NCI-H1417 treated with DMSO at 0.1 percent for 48 hours (cell line): ENCODE measurements at places on chromosomes 6 and 20.

GRCh38 chr6:134240665-134241431 lies 77.1 kb downstream of the SGK1 start:
- no peak for DNase-seq

DNA sequence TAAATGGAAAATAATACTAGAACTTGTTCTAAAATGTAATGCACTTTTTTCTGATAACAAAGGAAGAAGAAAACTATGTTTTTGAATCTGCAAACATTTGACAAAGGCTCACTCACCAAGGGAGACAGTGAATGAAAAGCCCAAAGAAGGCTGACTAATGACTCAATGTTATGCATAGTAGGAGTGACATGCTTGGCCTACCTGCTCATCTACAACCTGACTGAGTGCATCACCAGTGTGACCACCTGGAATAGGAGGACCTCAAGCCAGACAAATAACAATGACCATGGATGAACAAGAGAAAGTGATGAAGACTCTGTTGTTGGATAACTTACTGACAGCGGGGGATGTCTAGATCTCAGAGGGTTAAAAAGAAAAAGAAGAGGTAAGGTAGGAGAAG lies 157.2 kb downstream of the SIM1 start:
- no peak for DNase-seq

DNA sequence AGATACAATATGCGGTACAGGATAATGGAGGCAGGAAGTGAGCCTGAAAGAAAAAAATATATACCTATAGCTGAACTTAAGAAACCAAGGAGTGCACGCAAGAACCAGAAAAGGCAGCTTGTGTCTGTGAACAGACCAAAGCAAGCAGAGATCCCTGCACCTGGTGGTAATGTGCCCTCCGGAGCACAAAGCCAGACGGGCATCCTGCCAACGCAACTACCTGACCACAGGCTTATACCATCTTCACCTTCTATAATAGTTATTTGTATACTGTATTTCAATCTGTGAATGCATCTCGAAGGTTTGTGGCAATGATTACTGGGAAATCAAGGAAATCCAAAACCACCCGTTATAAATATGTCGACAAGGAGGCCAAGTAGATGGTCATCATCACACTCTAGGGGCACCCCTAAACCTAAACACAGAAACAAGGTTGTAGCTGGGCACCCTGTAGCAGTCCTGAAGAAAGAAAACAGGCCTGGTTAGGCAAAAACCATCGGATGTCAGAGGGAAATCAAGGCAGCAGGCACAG lies 801 bp downstream of the FBXL4 start:
- DNase-seq = no peak

- no peak for DNase-seq
Observed at GRCh38 chr20:62368392-62368975, 1.4 kb upstream of the LAMA5 start.

DNA sequence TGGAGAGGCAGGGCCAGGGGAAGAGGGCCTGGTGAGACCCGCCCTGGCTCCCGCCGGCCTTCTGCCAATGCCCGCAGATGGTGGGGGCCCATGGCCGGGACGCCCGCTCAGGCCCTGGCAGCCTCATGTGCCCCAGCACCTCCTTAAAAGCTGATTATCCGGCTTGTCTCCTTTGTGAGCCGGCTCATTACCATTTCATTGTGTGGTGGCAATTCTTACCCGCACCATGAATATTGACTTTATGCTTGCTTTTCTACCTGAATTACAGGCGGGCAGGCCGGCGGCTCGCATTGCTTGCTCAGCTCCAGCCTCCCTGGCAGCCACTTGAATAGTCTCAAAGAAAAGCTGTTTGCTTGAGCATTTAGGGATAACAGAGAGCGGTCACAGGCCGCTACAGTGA lies 120.0 kb upstream of the JAG1 start:
- DNase-seq = no peak

GRCh38 chr6:15682965-15683822 lies 20.4 kb upstream of the DTNBP1 start:
- no peak for DNase-seq

DNA sequence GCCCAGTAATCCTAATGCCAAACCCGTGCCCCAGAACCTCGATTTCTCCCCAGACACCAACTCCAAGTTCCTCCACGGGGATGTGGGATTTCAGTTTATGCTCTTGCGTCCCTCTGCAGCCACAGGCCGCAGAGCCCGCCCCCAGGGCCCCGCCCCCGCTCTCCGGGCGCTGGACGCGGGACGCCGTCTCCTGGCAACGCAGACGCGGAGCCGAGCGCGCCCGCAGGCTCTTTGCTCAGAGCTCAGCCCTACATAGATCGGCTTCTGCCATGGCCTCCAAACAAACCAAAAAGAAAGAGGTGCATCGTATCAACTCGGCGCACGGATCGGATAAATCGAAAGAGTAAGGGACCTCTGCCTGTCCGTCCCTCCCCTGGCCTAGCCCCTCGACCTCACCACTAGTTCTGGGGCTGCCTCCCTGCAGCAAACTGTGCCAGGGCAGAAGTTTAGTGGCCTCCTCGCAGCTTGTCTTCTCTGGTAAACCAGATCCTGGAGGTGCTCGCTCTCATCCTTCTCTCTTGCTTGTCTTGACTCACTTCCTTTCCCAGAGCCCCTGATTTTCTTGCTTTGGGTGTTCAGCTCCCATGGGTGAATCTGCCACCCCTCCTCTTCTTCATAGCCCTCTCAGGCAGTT lies at the start of gene ADGB:
ADGB (plus strand) TSS at position 201 of the 634 bp plus-strand sequence; CDS start at position 270, 69 bp downstream.
- no peak for DNase-seq

- no peak for DNase-seq
Observed at GRCh38 chr6:2447931-2448330, 202.5 kb upstream of the GMDS start.

DNA sequence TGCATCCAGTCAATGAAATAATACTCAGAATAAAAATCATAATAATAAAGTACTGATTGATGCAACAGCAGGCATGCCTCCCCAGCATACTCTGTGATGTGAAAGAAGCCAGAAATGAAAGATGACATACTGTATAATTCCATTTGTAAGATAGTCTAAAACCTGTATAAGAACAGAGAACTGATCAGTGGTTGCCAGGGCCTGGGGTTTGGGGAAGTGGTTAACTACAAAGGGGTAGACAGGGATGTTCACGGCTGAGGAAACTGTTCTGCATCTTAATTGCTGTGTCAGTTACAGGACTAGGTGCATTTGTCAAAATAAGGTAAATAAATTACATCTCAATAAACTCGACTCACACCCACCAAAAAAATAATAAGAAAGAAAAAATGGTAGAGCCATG lies 81.3 kb upstream of the BMP2 start:
- no peak for DNase-seq

- DNase-seq = peak; percentile 51
Observed at GRCh38 chr20:46308258-46309157, at the start of gene CDH22. Gene CDH22, minus strand, starts transcription at chr20:46308498. Its CDS starts 57,204 bp downstream, at chr20:46251294.

- DNase-seq = no peak
Observed at GRCh38 chr20:23140991-23141390, 54.9 kb upstream of the CD93 start.

GRCh38 chr6:159311618-159312017 lies 142.4 kb downstream of the FNDC1 start:
- DNase-seq = no peak

- DNase-seq = no peak
Observed at GRCh38 chr6:90938122-90938521, 351.2 kb upstream of the MAP3K7 start.

GRCh38 chr6:169048865-169049205 lies 204.8 kb downstream of the THBS2 start:
- DNase-seq = no peak

DNA sequence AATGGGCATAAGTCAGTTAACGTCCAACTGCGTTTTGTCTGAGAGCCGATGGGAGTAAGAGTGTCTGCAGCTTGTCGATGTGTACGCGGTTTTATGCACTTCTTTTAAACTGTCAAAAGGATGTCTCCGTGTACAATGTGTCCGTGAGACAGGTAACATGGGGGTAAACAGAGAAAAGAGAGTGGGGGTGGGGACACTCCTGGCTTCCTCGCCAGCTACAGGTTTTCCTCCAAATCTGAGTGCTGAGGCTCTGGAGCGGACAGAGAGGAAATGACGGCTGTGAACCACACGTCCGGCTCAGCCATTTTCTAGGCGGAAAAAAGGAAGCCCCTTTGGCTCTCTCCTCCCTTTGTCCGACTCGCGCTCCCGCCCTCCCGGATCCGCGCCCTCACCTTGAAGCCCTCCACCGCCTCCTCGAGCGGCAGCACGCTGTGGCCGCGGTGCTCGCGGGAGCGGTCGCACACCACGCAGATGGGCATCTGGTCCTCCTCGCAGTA lies 916 bp downstream of the TRIM27 start:
- no peak for DNase-seq

- DNase-seq = peak; percentile 91
Observed at GRCh38 chr6:151004383-151005024, 139.0 kb downstream of the MTHFD1L start.

- DNase-seq = no peak
Observed at GRCh38 chr20:32539817-32540675, 45.1 kb downstream of the NOL4L start.

DNA sequence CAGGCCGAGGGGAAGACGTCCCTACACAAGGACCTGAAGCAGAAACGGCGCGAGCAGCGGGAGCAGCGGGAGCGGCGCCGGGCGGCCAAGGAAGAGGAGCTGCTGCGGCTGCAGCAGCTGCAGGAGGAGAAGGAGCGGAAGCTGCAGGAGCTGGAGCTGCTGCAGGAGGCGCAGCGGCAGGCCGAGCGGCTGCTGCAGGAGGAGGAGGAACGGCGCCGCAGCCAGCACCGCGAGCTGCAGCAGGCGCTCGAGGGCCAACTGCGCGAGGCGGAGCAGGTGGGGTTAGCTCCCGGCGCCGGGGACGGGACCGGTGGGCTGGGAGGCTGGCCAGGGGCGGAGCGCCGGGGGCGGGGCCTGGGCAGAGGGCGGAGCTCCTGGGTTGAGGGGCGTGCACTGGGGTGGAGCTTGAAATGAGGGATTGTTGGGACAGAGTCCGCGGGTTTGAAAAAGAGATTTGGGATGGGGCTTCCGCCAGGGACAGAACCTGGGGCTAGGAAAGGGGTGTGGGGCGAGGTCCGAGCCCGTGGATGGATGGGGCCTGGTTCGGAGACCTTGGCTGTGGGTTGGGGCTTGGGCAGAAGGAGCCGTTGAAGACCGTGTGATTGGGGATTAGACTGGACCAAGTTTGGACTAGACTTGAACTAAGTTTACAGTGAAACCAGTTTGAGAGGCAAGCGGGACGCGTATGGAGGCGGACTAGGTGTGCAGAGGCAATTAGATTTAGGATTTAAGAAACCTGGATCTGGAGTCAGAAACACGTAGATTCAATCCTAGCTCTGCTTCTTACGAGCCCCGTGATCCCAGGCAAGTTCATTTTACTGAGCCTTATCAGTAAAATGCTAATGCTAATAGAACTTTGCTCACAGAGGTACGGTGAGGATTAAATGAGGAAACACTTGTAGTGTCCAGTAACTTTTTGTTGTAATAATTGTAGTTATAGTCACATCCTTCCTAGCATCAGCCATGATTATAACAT lies 20.9 kb downstream of the DEF6 start:
- peak; percentile 4 for DNase-seq

DNA sequence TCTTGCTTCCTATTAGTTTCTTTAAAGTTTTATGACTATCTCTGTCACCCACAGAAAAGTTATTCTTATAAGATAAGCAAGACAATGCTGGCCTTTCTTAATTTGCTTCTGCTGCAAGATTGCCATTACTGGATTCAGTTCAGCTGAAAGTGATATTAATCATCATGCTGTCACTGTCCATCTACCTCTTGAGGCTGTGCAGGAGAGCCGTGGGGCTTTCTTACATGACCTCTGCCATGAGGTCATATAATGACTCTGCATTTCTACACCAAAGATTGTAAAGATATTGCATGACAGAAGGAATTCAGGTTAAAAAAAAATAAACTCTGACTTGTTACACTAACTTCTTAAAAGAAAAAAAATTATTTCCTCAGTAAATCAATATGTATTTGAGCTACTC lies 106.9 kb downstream of the TRDN start:
- no peak for DNase-seq

DNA sequence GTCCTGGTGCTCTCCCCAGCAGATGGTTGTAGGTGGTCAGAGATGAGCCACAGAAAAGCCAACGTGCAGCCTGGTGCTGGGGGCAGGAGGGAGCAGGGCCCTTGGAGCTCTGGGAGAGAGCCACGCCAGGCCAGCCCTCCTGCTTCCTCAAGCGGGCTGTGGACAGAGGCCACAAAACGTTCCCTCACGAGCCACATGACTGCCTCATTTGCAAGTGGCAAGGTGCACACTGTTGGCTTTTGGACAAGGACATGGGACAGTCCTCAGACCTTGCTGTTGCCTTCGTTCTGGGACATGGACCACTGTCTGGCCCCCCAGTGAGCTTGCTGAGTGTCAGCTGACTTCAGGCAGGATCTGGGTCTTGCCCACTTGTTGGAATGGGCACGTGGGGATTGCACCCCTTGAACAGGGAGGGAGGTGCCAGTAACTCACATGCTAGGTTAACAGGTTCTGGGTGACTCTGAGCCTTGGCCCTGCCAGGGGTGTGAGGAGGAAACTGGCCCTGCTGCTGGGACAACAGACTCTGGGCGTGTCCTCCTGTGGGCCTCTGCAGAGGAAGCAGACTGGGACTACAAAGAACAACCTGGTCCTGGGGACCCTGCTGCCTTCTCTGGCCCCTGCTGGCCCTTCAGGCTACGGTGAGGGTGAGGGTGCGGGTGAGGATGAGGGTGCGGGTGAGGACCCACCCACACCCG lies 2.6 kb downstream of the SLCO4A1 start:
- DNase-seq = no peak

DNA sequence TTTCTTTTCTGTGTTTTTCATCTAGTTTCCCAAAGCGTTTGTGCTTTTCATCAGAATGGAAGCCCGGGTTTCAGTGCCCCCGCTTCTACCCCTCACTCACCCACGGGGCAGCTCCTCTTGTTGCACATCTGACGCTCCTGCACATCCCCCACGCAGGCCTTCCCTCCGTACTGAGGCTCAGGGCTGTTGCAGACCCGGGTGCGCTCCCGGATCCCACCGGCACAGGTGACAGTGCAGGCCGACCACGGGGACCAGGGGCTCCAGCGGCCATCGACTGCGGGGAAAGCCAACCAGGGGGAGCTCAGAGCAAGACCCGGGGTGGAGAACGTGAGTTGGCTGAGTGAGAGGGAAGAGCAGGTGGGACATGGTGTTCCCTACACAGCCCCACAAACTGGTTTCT lies 19.0 kb downstream of the THBS2 start:
- DNase-seq = no peak

DNA sequence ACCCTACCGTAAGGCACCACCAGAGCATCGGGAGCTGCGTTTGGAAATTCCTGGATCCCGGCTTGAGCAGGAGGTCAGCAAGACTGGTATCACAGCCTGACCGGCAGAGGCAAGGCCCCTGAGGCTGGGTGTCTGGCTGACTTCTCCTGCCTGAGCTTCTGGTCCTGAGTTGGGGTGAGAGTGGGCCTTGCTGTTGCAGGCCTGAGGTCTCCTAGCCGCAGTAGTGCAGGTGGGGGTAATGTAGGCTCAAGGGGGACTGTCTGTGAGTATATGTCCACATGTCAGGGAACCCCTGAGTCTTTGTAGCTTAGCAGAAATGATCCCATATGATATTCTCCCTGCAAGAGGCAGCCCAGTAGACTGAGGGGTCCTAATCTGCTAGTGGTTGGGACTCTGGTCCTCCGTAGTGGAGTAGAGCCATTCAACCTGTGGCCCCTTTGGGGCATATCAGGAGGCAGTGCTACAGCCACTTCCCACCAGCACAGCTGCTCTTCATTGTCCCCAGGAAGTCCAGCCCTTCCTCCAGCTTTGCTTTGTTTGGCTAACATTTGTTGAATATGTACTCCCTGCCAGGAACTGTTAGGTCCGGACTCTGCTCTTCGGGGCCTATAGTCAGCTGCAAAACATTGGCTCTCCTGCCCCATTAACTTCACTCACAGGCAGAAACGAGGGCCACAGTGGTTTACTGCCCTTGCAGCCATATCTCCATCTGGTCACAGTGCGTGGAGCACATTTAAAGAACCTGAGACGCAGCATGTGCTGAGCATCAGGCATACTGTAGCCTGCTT lies 10.9 kb downstream of the LRRC73 start:
- no peak for DNase-seq
